ENCODE measurements at places on chromosomes 1 and 21.

- DNase-seq = no peak
Measured at GRCh38 chr1:169141356-169141755, 34.9 kb downstream of the ATP1B1 start.

DNA sequence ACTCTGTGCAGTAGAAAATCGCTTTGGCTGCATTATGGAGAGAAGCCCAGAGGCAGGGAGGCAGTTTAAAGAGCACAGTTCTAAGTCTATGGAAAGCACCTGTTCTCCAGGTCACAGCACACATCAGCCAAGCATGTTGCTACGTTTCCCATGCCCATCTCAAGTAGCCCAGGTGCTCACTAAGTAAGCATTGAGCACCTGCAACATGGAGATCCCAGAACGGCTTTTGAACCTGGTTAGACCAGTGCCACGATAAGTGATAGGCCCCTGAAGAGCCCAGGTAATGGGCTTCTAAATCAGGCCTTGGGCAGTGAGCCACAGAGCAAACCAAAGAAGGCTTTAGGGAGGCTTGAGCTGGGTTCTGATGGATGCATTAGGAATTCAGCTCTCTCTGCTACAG is 186.2 kb downstream of the C1orf94 start:
- no peak for DNase-seq

DNA sequence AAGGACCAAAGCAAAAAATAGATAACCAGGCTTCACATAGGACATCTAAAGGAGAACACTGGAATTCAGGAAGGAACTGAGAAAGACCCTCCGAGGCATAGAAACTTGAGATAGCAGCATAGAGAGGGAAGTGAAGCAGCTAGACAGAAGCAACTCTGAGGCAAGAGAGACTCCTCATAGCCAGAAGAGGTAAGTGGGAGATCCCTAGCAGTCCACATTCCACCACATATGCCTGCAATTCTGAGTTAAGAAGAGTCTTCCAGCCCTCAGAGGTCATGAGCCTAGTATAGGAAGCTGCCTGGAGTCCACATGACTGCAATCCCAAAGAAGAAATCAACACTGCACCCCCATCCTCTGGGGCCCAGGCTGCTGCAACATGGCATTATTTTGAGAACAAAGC is 13.9 kb upstream of the FGGY start:
- DNase-seq = peak; percentile 64

- peak; percentile 28 for DNase-seq
Measured at GRCh38 chr1:60621368-60621851, 461.0 kb upstream of the NFIA start.

DNA sequence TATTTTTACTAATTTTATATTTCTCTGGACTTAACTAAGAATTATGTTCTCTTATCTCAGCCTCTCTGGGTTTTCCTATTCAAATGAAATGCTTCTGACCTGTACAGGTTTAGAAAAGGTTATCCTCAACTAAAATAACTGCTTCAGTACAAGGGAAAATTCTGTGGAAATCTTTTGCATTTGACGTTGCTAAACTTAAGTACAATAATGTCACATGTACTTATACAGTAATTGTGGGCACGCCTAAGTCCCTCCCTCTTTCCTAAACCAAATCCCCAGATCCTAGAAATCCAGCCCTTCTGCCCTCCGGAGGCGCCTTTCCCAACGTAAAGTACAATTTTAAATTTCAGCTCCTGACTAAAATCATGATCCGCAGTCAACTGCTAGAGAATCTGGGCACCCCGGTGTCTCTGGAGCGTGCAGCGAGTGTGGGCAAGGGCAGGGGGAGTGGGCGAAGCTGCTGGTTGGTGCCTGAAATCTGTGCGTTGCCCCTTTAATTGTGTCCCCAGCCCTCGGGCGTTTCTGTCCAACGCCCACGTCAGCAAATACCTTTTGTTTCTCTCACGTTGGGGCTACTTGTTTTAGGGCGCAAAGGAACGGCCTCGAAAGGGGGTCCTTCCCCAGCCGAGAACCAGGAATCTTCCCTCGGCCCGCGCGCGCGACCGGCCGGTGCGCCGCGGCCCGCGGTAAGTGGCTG is at the start of gene ZBTB8A:
ZBTB8A (plus strand) TSS at position 541 of the 697 bp plus-strand sequence. CDS start 53,505 bp downstream, outside the sequence.
- peak; percentile 60 for DNase-seq

DNA sequence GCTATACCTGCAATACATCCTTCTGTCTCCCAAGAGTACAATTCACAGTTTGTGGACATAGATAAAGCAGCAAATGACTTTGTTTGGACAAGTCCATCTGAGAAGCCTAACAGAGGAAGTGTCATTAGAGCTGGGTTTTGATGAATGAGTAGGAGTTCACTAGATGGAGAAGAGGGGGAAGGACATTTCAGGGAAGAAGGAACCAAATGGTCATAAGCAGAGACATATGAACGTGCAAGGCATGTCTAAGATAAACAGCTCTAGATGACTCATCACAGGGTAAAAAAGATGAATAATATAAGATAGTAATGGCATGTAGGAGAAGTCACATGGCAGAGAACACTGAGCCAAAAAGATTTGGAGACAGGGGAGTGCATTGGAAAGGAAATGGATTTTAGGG is 54.5 kb downstream of the HMGB4 start:
- no peak for DNase-seq

- DNase-seq = peak; percentile 46
Measured at GRCh38 chr21:38126666-38127303, 130.0 kb upstream of the KCNJ15 start.

GRCh38 chr1:32350785-32351398 is 11.4 kb downstream of the FAM229A start:
- DNase-seq = peak; percentile 68

GRCh38 chr1:4129693-4130092 is 229.6 kb upstream of the C1orf174 start:
- DNase-seq = no peak

DNA sequence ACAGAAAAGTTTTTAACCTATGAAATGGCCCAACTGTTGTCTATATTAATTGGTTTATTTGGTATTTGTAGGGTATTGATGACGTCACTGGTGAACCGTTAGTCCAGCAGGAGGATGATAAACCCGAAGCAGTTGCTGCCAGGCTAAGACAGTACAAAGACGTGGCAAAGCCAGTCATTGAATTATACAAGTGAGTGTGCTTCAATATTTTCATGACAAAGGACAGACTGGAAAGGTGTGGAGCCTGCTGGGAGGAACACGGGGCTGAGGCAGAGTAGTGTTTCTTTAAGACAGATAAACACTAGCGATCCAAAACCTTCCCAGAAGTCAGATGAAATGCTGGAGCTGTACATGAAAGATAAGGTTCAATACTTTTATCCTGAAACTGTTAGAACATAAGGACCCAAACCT is 76.7 kb downstream of the AK4 start:
- no peak for DNase-seq

- DNase-seq = peak; percentile 57
Measured at GRCh38 chr1:47755101-47755990, 241.8 kb downstream of the TRABD2B start.

GRCh38 chr1:179298952-179299351 is 5.4 kb downstream of the SOAT1 start:
- DNase-seq = no peak

DNA sequence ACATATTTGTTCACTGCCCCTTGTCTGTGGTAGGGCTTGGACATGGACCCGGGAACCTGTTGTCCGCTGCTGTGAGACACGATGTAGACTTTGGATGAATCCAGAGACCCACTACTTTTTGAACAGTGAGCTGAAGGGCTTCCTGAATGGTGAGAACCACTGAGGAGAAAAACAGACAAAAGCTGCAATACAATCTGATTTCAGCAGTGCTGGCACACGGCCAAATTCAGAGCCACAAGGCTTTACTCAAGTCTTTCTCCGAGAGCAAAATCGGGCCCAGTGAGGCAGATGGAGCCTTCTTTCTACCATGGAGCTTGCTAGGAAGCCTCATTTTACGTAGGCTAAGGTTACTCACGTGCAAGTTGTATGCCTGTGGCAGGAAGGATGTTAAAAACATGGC is 197.6 kb downstream of the SIPA1L2 start:
- DNase-seq = no peak

GRCh38 chr1:99675292-99675691 is 29.4 kb downstream of the PALMD start:
- DNase-seq = no peak

DNA sequence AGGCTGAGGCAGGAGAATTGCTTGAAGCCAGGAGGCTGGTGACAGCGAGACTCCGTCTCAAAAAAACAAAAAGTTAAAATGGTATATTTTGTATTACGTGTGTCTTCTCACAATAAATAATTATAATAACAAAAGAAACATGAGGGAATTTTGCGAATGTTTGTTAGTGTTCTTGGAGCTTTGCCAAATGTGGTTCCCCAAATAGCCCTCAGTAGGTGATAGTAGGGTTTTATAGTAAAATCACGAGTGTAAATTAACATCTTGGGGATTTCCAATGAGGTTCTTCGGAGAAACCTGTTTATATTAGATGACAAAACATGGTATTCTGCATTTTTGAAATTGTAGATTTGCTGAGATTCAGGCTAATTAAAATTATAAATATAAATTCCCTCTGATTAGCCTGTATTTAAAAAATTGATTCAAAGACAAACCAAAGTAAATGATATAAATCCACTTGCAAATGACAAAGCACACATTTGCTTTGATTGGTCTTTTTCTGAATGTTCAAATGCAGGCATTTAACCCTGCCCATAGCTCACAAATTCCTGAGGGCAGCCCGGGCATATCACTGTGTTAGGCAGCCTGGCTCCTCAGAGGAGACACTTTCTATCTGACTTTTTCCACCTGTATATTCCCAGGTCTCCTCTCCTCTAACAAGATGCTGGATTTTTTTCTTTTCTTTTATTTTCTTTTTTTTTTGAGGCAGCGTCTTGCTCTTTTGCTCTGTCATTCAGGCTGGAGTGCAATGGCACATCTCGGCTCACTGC is 50.3 kb upstream of the TSNAX start:
- no peak for DNase-seq

DNA sequence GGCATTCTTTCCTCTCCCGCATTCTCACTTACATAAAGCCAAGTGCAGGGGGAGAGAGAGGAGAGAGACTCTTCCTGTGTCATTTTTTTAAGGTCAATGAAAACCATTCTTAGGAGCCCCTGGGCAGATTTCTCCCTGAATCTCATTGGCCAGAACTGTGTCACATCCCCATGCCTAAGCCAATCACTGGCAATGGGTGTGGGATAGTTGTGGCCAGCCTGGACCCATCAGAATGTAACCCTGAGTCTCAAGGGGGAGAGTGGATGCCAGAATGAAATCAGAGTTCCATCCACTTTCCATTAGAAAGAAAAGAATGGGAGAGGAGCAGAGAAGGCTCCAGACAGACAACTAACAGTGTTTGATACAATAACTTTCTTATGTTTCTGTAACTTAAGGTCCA is 31.2 kb upstream of the COQ8A start:
- DNase-seq = no peak

DNA sequence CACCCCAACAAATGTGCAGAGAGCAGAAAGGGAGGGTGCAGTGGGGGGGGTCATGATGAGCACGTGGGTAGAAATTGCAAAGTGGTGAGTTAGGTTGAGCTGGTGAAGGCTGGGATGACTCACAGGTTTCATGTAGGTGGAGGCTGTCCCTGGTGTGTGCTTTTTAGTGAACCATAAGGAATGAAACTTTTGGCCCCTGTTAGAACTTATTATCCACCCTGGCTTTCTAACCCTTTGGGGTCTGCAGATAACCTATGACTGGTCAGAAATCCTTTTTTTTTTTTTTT is 46.9 kb downstream of the DOP1B start:
- DNase-seq = peak; percentile 51

DNA sequence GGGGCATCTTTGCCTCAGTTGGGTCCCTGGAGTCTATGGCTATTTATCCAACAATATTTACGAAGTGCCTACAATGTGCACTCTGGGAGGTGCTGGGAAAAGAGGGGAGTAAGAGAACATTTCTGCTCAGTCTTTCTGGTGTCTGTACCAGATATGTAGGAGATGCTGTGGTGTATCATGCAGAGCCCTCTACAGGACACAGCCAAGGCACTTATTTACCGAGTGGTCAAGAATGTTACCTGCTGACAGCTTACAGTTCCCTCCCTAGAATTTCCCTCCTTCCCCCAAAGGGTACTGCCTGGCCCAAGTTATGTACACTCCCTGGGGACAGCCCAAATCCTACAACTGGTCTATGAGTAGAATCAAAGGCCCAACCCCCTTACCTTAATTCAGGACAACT is 177.7 kb downstream of the C1orf94 start:
- no peak for DNase-seq

- DNase-seq = no peak
Measured at GRCh38 chr1:28416509-28417194, 47.1 kb downstream of the PHACTR4 start.

GRCh38 chr1:169024800-169025271 is 81.7 kb upstream of the ATP1B1 start:
- no peak for DNase-seq

- peak; percentile 93 for DNase-seq
Measured at GRCh38 chr1:109615879-109616278, 3.5 kb downstream of the GNAT2 start.

DNA sequence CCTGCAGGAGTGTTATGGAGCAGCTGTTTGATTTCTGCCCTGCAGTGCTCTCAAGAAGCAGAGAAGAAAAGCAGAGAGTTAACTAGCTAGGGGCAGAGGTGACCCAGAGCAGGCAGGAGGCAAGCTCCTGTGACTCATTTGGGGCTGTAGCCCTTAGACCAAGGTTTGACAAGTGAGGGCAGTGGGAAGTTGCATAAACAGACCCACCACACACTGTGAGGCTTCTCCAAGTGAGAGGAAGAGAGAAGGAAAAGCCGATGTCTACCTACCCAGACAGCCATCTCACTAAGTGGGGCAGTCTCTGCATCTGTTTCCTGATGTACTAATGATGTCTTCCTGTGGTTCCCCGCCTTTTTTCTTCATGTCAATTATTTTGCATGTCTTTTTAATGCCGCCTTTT is 159.9 kb upstream of the NR5A2 start:
- peak; percentile 31 for DNase-seq

GRCh38 chr1:1797731-1798341 is 19.6 kb upstream of the NADK start:
- no peak for DNase-seq

DNA sequence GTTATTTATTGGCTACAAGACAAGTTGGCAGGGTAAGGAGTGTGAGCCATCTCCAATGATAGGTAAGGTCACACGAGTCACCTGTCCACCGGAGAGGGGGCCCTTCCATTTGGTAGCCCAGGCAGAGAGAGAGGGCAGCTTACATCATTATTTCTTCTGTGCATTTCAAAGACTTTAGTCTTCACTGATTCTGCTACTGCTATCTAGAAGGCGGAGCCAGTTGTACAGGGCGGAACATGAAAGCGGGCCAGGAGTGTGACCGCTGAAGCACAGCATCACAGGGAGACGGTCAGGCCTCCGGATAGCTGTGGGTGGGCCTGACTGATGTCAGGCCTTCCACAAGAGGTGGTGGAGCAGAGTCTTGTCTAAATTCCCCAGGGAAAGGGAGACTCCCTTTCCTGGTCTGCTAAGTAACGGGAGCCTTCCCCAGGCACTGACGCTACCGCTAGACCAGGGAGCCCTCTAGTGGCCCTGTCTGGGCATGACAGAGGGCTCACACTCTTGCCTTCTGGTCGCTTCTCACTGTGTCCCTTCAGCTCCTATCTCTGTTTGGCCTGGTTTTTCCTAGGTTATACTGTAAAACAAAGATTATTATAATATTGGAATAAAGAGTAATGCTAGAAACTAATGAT is 36.7 kb downstream of the ZNF695 start:
- peak; percentile 73 for DNase-seq

Data from suppressor macrophage (primary cell).